ENCODE measurements at places on chromosomes 1 and 21.
A peak's percentile ranks its signal among the peaks of the same experiment; 100 is the strongest.

DNA sequence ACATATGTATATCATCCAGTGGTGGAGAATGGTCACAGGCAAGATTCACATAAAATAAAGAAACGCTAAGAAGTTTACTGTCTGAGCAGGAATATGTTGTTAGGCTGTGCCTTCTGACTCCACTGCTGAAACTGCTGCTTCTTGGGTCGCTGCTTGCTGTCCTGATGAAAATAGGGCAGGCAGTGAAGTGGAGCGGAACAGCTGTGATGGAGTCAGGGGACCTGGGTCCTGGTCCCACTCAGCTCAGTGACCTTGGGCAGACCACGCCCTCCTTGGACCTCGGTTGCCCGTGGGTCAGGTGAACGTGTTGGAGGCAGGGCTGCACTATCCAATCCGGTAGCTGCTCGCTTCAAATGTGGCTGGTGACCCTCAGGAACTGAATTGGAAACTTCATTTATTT, 33.4 kb upstream of the IFFO2 start:
- no peak for DNase-seq

DNA sequence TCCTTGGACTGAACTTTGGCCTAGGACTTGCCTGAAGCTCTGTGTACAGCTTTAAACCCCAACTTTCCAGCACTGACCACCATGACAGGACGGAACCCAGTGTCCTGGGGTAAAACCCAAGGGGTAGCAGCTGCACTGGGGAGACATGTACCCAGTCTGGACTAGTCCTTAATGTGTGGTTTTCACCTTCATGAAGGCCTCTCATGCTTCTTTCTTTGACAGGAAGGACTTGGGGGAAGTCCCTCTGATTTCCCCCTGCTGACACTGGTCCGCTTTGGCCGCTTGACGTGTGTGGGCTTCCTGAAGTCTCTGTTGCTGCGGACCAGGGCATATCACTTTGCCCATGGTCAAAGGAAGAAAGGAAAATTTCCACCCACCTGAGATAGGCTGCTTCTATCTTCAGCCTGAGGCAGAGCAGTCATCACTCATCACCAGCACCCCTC, 66.3 kb upstream of the PRDX6 start:
- no peak for DNase-seq

DNA sequence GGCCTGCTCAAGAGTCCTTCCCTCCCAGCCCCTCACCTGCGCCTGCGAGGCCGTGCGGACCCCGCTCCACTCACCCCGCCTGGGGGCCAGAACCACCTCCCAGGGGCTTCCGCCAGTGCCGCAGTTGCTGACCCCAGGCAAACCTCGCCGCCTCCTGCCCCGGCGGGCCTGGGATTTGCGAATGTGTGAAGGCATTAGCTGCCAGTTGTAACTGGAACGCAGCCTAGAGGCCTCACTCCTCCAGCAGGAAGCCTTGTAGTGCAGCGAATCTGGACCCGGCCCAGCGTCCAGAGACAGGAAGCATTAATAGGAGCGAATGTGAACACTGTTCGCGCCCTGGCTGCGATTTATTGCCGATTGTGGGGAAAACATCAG, 140.9 kb upstream of the ARHGEF16 start:
- DNase-seq, result no peak

- DNase-seq, result no peak
Measured at GRCh38 chr1:86906419-86906818, 7.5 kb downstream of the SELENOF start.

GRCh38 chr21:16312321-16312720, 582.5 kb downstream of the USP25 start:
- DNase-seq, result no peak

DNA sequence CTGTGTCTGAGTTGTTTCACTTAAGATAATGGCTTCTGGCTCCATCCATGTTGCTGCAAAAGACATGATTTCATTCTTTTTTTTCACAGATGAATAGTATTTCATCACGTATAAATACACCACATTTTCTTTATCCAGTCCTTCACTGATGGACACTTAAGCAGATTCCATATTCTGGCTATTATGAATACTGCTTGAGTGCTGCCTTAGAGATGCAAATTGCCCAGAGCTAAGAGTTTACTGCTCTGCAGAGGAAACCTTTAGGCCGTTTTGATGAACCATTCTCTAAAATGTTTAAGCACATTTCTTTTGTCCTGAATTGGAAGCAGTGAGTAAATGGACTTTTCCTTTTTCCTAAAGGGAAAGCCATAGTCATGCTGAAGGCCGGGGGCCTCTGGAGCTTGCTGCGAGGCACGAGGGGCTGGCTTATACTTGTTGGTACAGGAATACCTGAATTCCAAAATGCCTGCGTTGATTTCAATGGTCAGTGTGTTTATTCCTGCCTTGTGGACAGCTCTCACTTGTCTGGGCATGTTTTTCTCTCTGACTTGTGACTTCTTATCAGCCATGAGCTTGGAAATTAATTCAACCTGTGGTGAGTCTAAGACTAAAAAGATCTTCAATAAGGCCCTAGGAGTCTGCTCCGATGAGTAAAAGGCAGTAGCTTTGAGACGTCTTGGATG, 201.0 kb upstream of the MAP1LC3C start:
- DNase-seq, result no peak

GRCh38 chr21:31266241-31266640, 77.8 kb downstream of the TIAM1 start:
- DNase-seq, result no peak

- no peak for DNase-seq
Measured at GRCh38 chr1:5563861-5564577, 428.2 kb downstream of the NPHP4 start.

DNA sequence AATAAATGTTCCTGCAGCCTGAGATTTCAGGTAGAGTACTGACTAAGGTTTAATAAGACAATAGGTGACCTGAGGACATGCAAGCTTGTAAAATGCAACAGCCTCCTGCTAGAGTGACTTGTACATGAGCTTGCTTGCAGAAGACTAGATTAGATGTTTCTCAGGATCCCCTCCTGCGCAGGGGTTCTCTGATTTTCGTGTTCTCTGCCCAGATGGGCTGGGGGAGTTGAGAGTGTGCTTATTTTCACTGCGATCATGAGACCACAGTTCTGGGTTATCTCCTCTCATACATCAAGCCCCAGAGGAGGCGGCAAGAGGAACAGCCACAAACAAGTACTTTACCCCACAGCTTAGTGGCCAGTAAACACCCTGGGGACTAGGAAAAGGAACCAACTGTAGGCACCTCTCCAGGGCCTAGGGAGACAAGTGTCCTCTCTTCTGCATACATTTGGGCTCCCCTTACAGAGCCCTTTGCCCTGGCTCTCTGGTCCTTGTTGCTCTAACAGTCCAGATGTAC, 8.0 kb downstream of the TMEM81 start:
- DNase-seq, result no peak

GRCh38 chr1:162921311-162921710, 60.3 kb upstream of the CCDC190 start:
- no peak for DNase-seq

DNA sequence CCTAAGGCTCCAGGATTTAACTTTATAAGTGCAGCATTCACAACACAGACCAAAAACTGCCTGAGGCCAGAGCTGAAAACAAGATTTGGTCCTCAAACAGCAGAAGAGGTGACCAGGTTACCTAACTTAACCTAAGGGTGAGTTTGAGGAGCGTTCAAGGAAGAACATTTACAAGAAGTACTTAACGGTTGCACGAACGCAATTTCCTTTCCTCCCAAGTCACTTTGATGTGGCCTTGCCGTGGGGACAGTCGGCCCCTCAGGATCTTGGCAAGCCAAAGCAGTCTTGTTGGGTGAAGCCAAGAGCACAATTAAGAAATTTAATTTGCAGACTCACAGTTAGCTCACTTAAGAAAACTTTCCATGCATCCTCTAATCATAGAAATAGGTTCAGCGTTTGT, 202.6 kb upstream of the COA6 start:
- DNase-seq, result no peak

DNA sequence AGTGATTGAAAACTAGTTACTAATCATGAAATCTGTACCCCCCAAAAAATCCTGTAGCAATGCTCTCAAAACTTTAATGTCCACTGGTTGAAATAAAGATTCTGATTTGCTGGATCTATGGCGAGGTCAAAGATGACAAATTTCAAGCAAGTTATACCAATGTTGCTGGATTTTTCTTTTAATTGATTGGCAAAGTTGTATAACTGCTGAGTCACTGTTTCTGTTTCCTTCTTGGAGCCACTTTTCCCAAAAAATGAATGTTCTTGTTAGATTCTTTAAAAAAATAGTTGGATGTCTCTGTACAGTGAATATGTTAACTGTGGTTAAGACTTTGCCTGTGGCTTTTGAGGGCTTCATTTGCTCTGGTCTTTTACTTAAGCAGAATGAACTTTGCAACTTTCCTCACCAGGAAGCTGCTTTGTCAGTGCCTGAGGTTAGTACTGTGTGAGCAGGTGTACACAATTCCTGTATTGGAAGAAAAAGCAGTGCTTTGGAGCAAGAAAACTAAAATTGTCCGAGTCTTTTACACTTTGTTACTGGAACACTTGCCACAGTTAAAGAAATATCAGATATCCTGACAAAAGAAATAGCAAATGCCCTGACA, 1211.9 kb downstream of the MRPL39 start:
- no peak for DNase-seq

GRCh38 chr21:30829659-30830058, at the start of gene KRTAP7-1:
Gene KRTAP7-1 (minus strand): TSS chr21:30829759. CDS start chr21:30829698, 61 bp downstream.
- no peak for DNase-seq

DNA sequence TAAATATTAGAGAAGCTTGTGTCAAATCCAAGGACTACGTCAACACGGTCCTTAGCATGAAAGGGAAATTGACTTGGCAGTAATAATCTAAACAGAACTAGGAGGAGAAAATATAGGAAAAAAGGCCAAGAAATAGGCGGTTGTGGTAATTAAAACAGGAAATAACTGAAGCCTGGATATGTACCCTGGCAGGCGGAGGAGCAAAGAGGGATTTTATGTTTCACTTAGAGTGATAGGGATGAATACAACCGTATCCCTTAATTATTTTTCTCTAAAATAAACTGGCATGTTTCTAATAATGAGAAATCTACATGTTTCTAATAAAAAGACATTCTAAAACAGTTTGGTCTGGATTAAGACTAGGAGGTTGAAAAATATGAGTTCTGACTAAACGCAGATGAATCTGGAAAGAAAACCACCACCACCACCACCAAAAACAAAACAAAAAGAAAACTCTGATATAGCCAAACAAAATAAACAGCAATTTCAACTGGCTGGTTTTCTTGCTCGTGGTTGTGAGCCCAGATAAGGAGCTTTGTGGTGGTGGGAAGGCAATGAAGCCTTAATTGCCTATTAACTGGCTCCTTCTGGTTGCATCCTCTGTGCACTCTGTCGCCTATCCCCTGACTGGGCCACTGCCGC, 334.2 kb upstream of the SNX7 start:
- no peak for DNase-seq

- no peak for DNase-seq
Measured at GRCh38 chr1:60947367-60947766, 135.0 kb upstream of the NFIA start.

GRCh38 chr1:97270508-97271307, 549.1 kb downstream of the PTBP2 start:
- no peak for DNase-seq

GRCh38 chr1:63780565-63780964, 6.7 kb downstream of the ROR1 start:
- no peak for DNase-seq

GRCh38 chr21:15776818-15777217, 47.0 kb downstream of the USP25 start:
- no peak for DNase-seq

DNA sequence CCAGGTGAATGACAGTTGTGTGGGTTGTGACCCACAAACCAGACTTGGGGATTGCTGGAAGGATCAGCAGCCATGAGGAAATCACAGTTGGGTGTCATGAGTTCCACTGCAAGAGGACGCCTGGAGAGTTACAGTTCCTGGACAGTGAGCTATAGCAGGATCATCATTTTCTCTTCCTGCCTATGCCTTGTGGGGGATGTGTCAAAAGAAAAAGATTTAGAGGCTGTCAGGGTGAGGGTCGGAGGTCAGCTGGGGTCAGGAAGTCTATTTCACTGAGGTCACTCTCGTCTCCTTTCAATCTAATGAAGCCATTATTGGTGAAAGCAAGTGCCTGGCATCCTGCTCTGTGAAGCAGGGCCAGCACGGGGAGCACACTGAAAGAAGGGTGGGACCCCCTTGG, 7.0 kb upstream of the LIN28A start:
- DNase-seq, result no peak

- no peak for DNase-seq
Measured at GRCh38 chr1:53295295-53295694, 32.6 kb downstream of the LRP8 start.

DNA sequence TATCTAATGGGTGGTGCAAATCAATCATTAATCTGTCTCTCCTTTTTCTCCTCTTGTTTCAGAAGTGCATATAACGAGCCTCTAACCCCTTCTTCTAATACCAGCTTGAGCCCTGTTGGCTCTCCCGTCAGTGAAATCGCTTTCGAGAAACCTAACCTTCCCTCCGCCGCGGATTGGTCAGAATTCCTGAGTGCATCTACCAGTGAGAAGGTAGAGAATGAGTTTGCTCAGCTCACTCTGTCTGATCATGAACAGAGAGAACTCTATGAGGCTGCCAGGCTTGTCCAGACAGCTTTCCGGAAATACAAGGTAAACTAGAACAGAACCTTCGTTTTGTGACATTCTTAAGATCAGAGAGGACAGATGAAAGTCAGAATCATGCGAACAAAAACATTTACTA, 25.3 kb upstream of the VAMP3 start:
- peak; percentile 47 for DNase-seq

DNA sequence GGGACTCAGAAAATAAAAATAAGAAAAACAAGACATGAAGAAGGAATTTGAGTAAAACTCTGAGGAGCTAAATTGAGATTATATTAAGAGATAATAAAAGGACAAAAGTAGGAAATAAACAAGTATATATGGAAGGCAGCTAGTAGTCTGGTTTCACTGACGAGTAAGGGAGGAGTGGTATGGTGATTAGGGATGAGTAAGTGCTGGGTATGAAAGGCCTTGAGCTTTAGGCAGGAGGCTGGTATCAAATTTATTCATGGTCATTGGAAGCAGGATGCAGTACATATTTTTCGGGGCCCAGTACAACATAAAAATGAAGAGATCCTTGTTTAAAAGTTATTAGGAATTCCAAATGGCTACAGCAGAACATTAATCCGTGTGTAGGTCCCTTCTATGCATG, 789.7 kb upstream of the PRMT6 start:
- no peak for DNase-seq

DNA sequence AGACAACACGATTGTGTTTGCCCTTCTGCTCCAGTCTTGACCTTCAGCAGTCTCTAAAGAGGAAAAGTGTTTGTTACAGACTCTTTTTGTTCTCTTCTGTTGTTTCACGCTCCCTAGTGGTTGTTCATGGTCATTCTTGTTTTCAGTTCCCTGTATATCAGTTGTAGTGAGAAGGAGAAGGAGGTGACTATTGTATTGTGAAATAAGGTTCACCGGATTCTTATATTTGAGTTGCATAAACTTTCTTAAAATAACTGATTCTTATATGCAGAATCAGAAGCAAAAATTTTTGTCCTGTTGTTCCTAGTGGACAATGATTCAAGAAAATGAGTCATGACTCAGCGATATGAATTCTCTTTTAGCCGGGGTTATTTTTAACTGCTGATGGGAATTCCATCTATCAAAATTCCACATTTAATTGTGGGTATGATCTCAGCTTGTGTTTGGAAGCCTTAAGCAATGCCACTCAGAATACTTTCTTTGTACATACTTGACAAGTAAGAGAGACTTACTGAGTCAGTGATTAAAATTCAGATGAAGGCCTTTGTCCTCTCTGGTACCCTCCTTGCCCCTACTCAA, 152.2 kb downstream of the CLEC20A start:
- DNase-seq, result peak; percentile 7

Measured in RPMI8226 (cell line).